ENCODE measurements at places on chromosomes 7 and 10.

GRCh38 chr7:6026011-6026819 is 5.0 kb upstream of the ANKRD61 start:
- peak; percentile 68 for DNase-seq

- DNase-seq: no peak
Measured at GRCh38 chr7:77655356-77655755, 40.9 kb upstream of the RSBN1L start.

- DNase-seq: peak; percentile 36
Measured at GRCh38 chr7:102434039-102434486, 688 bp downstream of the ORAI2 start.

- no peak for DNase-seq
Measured at GRCh38 chr7:12239806-12240205, 28.7 kb downstream of the TMEM106B start.

DNA sequence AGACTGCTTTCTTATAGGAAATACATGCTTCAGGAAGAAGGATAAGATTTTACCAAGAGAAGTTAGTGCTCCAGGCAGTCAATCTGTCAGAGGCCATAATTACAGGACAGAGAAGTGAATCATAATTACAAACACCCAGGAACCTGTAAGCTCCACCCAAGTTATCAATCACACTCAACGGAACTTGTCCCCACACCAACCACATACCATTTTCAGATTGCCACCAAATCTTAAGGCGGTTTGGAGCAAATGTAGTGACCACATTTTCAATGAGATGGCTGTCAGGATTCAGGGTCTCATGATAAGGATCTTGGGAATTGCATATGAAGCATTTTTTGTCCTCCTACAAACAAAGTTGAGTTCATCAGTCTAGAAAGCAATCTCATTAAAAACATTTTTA is 4.8 kb downstream of the LAMB1 start:
- DNase-seq: no peak

- no peak for DNase-seq
Measured at GRCh38 chr7:40531956-40532355, 397.2 kb downstream of the SUGCT start.

DNA sequence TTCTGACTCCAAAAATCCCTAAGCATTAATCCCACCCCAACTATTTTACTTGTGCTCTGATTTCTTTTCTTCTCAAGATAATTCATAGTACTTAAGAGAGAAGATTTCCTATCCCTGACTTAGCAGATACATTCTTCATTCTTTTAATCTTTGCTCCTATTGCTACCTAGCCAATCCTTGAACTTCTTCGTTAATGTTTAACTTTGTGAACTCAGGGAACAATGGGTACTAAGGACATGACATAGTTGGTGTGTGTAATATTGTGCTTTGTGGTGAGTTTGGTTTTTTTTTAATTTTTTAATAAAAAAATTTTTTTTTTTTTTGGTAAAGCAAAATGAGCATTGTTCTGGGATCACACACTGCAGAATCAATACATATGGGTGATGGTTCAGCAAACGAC is 166.2 kb downstream of the CHCHD3 start:
- DNase-seq: no peak

GRCh38 chr10:45374350-45375052 is 485 bp downstream of the ALOX5 start:
- no peak for DNase-seq

GRCh38 chr7:91025906-91026390 is 238.3 kb upstream of the FZD1 start:
- no peak for DNase-seq

GRCh38 chr7:26899519-26899918 is 35.1 kb upstream of the SKAP2 start:
- no peak for DNase-seq

DNA sequence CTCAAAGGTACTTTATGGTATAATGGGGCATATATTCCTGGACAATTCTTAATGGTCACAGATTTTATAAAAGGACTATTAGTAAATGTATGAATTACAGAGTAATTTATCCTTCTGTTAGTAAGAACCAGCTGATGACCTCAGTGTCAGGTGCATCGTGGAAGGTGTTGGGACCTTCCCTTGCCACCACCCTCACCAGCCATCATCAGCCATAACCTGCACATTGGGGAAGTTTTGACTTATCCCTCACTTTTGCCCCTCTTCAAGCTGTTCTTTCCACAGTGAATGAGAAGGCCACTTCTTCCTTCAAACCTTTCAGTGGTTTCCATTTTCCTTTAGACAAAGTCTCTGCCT is 52.2 kb downstream of the FIGNL1 start:
- no peak for DNase-seq

- DNase-seq: no peak
Measured at GRCh38 chr7:131014906-131015656, 281.1 kb upstream of the KLF14 start.

DNA sequence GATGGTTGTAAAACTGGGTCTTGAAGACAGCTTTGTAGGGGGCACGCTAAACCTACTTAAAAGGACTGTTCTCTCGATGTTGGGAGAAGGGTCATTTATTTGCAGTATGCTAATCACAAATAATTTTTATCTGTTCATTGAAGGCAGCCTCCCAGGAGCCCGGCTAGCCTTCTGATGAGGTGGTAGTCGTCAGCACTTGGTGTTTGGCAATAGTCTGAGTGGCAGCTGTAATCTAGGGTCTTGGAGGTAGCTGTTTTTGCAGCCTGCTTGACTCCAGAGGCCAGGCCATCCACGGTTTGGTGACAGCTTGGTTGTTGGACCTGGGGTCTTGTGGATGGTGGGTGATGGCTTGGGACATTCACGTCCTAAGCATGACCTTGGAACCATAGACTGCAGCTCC is 2.2 kb downstream of the GTF2IRD1 start:
- no peak for DNase-seq

GRCh38 chr7:116999311-116999710 is 46.0 kb downstream of the ST7 start:
- no peak for DNase-seq

DNA sequence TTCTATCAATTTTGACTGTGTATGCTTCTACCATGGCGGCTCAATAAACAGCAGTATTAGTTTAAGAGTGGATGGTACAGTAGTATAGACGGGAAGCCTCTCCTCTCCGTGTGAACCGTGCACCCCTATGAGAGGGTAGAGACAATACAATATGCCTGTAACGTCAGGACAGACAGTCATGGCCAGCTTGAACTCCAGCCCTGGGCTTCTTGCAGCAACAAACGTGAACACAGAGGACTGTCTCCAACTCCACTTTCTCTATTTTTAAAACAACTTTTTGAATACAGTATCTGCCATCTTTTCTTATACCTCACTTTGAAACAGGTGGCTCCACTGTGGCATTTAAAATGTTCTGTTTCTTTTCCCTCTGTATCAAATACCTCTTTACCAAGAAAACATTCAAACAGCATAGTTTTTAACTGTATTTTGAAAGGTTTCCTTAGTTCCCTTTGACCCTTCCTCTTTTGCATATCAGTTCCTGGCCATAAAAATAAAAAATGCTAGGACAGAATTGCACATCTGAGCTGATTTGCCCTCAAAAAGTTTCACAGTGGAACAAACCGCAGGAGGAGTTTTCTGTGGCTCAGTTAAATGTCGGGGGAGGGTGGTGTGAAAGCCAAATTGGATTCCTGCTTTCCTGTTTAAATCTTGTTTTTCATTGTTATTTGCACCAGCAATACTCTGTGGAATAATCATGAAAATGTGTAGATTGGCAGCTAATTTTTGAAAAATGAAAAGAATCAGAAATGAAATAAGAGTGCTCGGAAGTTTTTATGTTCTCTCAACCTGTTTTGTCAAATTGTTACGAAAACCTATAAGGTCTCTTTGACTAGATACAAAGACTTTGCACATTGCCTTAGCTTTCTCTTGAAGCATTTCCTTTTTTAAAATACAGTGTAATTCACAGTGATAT is 8.0 kb downstream of the IKZF1 start:
- no peak for DNase-seq

- DNase-seq: no peak
Measured at GRCh38 chr7:75905785-75906604, 9.0 kb upstream of the POR start.

- no peak for DNase-seq
Measured at GRCh38 chr7:84209006-84209405, 14.4 kb upstream of the SEMA3A start.

GRCh38 chr7:102425639-102426267 is 7.6 kb upstream of the ORAI2 start:
- peak; percentile 18 for DNase-seq

GRCh38 chr7:20439416-20440185 is 108.9 kb downstream of the ITGB8 start:
- DNase-seq: no peak

- no peak for DNase-seq
Measured at GRCh38 chr10:125316436-125316835, 156.1 kb upstream of the CTBP2 start.

DNA sequence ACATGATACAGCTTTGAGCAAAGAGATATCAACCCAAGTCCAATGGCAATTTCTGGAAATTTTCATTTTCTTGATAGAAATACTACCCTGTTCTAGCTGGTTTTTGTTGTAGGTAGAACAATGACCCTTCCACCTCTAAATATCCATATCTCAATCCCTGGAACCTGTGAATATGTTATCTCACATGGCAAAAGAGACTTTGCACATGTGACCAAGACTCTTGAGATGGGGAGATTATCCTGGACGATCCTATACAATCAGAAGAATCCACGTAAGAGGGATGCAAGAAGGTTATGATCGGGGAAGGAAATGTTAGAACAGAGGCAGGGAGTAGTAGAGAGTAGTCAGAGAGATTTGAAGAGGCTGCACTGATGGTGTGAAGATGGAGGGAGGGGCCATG is 124.9 kb downstream of the CCDC71L start:
- DNase-seq: no peak

- no peak for DNase-seq
Measured at GRCh38 chr10:807958-808353, 118.5 kb upstream of the DIP2C start.

DNA sequence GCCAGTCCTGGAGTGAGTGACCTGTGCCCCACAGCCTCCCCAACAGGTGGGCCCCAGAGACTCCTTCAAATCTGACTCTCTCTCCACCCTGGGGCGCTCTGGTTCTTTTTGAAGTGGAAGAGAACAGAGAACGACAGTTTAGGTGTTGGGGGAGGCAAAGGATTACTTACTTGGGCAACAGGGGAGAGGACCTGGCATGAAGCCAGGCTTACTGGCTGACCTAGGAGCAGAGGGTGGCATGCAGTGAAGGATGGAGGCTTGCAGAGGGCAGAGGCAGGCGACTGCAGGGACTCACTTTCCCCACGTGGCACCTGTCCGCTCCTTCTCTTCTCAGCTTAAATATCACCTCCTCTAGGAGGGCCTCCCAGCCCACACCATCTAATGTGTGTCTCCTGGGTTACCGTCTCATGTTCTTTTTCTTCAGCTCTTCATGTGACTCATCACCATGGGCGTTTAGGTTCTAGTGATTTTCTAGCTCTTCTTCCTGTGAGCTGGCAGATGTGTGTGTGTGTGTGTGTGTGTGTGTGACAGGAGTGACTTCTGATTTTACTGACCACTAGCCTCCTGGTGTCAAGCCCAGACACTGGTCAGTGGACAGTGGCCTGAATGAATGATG is 15.5 kb downstream of the LZTS2 start:
- no peak for DNase-seq

DNA sequence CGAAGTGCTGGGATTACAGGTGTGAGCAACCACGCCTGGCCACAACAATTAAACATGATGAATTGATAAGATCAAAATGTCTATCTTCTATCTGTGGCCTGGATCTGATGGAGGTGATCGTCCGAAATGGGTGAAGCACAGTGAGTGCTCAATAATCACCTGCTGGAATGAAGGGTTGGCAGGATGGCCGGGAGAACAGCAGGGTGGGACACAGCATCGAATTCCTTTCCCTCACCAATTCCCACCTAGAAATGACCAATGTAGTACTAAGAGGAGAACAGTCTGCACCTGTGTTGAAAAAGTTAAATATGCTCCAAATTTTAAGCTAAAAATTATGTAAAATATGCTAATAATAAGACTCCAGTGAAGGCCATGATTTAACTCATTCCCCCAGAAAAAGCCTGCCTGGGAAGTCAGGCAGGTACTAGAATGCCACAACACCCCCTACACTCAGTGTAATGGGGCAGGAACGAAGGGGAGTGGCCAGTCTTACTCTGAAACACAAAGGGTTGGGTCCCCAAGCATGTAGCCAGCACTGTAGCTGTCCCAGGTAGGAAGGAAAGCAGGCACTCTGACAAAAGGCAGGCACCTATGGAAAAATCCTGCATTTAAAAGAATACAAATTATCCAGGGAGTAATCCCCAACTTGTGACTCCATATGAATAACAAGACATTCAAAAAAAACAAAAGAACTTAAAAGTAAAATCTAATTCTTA is 110.3 kb downstream of the VPS41 start:
- DNase-seq: no peak

All from DND-41 (cell line).